ENCODE measurements at places on chromosomes 12 and 14.

DNA sequence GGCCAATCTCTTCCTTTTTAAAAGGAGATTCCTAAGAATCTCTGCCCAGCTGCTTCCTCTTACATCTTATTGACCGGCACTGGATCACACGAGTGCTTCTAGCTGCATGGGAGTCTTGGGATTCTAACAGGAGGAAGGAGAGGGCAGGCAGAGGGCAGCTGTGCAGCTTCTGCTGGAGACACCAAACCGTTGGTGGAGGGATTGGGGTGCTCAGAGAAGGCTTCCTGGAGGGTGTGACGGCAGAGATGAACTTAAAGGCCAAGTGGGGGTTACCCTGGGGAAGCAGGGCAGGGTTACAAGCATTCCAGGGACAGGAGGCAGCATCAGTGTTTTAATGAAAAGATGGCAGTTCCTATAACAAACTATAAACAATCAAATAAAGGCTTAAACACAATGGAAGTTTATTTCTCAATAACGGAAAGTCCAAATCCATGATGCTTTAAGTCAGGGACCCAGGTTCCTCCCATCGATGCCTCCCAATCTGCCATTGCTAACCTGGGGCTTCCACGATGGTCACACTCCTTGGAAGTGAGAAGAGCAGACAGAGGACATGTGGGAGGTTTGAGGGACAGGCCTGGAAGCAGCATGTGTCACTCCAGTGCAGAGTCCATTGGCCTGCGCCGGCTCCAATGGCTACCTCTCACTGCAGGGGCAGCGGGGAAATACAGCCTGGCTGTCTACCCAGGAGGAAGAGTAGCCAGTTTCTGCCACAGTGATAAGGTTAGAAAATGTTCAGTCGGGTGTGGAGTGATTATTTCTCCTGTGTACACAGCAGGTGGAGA is 53.1 kb upstream of the DDX11 start:
- no peak for DNase-seq

GRCh38 chr12:65122703-65123102 is 1.6 kb upstream of the WIF1 start:
- DNase-seq = no peak

- no peak for DNase-seq
Measured at GRCh38 chr12:24325331-24325730, 375.9 kb upstream of the SOX5 start.

GRCh38 chr14:56195223-56195622 is 77.0 kb downstream of the PELI2 start:
- DNase-seq = no peak

- no peak for DNase-seq
Measured at GRCh38 chr12:101298426-101298825, 18.5 kb downstream of the UTP20 start.

DNA sequence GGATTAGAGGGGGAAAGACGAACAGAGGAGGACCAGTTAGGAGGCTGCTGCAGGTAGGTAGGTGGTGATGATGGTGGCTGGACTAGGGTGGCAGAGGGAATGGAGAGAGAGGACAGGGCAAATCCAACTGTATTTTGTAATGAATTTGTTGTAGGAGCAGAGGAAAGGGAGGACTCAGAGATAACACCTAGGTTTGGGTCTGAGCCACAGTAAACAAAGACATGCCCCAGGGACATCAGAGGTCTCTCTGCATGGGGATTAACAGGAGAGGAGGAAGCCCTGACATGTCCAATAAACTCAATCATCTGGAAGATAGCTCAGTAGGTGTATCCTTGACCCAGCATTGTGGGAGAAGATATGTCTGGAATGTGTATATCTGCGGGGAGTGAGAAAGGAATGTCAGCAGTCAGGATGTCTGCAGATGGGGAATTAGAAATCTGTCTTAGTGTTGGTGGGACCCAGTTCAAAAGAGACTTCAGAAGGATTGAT is 4.7 kb upstream of the SLC48A1 start:
- no peak for DNase-seq

DNA sequence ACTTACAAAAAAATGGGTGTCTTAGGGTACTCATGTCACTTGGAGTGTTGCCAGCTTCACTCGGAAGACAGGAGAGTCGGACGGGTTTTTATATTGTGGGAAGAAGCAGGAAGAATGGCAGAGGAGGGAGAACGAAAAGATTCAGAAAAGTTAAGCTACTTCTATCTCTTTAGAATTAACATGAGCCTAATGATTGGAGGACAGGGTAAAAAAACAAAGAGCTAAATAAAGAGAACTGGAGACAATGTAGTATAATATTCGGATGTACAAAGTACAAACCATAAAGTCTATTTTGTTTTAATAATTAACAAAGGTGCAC is 43.9 kb downstream of the EFCAB11 start:
- no peak for DNase-seq

GRCh38 chr14:95197551-95197950 is 40.2 kb upstream of the DICER1 start:
- DNase-seq = no peak

DNA sequence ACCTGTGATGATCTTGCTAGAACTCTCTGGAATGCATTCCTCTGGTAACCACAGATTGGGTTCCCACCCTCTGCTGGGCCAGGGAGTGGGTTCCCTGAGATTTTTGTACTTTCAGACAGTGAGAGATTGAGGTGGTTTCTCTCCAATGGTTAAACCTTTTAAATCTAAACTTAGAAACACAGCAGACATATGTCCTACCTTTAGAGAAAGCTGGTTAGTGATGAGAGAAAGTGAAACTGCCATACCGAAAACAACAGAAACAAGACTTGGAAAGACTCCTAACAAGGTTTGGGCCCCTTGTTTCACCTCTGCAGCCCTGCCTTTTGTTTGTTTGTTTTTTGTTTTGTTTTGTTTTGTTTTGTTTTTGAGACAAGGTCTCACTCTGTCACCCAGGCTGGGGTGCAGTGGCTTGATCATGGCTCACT is 9.7 kb upstream of the SGPP1 start:
- DNase-seq = no peak

- DNase-seq = no peak
Measured at GRCh38 chr14:24121210-24121609, 6.5 kb upstream of the NRL start.

GRCh38 chr12:93946542-93947150 is 201.7 kb upstream of the PLXNC1 start:
- no peak for DNase-seq

GRCh38 chr14:74619672-74620131 is 7.7 kb upstream of the LTBP2 start:
- no peak for DNase-seq

- DNase-seq = no peak
Measured at GRCh38 chr12:25040593-25040992, 91.7 kb upstream of the BCAT1 start.

GRCh38 chr12:106113824-106114446 is 24.8 kb downstream of the NUAK1 start:
- no peak for DNase-seq

DNA sequence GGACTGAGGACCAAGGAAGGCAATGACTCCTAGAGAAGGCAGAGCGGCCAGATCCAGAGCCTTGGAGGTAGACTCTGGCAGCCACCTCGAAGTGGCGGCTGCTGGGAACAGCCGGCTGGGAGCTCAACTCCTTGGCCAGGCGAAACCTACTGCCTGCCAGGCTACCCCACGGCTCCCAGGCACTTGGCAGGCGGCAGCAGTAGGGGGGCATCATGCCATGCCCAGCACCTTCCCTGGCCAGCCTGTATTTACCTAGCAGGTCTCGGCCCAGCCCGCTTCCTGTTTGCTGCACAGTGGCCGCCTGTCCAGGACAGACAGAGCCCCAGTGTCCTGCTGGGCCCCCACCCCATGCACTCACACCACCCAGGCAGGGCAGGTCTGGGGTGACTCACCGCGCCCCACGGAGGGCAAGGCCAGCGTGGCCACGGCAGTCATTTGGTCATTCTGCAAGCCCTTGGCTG is 10.2 kb downstream of the TRPV4 start:
- no peak for DNase-seq

DNA sequence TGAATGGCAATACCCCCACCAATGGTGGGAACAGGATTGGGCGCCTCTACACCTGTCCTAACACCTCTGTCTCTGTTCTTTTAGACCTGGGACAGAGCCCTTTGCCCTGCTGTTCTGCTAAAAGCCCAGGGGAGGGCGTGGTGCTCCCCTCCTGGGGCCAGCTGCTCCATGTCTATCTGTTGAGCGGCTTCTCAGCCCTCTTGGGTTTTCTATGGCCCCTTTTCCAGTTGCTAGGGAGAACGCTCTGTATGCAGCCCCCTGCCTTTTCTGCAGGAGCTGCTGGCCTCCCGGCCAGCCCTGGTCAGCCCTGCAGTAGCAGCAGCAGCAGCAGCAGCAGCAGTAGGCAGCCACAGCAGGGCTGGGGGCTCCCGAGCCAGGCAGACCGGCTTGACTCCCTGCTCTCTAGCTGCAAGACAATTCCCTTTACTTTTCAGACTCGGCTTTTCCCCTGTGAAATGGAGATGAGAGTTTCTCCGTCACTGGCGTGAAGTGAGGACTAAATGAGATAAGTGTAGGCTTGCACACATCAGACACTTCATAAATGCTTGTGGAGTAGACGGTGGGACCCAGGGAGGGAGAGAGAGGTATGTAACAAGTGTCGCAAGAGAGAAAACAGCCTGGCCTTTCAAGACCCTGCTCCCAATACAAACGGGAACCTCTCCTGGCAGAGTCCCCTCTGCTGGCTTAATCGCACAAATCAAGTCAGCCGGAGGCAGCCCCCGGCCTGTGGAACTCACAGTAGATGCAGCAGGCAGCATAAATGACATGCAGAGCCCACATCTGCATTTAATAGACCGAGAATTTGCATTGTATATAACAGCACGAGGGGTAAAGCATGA is 1.0 kb downstream of the RTL1 start:
- no peak for DNase-seq

- DNase-seq = no peak
Measured at GRCh38 chr14:53110096-53110495, 43.0 kb downstream of the DDHD1 start.

DNA sequence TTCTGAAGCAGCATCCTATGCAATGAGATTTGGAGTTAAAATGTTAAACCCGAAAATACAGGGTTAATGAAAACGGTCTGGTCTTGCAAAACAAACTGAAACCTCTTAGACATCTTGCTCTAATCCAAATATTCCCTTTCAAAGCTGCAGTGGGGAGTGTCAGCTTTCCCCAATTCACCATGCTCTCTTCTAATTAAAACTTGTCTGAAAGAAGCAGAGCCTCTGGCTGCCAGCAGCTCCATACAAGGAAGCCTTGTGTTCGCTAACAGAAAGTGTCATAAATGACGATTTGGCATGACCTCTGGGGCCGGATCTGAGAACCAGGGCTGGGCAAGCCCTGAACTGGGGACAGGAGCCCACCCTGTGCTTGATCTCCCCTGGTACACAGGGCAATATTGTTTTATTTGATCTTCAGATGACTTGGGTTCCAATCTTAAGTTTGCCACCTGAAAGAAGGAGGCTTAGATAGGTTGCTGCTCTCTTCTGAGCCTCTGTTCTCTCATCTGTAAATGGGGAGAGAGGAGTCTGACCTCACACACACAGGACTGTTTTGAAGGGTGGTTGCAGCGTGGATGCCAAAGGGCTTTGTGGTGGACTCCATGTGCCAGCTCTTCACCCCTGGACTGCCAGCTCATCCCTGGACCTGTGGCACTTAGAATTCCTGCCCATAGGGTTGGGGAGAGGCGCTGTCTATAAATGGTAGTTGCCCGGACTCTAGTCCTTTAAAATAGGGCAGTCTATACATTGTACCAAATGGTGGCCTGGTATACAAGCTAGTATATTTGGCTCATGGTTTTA is 7.8 kb downstream of the KMT5A start:
- no peak for DNase-seq

GRCh38 chr12:117090816-117091711 is 8.2 kb downstream of the TESC start:
- DNase-seq = no peak

GRCh38 chr12:27982385-27982784 is 9.9 kb upstream of the PTHLH start:
- no peak for DNase-seq

DNA sequence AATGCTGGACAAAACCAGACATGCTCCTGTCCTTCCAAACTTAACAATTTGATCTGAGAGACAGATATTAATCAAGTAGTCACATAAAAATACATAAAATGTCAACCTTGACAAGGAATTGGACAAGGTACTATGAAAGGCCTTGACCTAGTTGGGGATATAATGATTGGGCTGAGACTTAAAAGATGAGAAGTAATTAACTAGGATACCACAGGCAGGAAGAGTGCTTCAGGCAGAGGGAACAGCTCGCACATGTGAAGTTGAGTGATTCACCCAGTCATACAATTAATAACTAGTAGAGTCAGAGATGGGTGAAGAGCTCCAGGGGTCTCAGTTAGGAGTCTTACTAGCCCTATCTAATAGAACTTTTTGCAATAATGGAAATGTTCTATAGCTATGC is 259.5 kb downstream of the MSRB3 start:
- no peak for DNase-seq

DNA sequence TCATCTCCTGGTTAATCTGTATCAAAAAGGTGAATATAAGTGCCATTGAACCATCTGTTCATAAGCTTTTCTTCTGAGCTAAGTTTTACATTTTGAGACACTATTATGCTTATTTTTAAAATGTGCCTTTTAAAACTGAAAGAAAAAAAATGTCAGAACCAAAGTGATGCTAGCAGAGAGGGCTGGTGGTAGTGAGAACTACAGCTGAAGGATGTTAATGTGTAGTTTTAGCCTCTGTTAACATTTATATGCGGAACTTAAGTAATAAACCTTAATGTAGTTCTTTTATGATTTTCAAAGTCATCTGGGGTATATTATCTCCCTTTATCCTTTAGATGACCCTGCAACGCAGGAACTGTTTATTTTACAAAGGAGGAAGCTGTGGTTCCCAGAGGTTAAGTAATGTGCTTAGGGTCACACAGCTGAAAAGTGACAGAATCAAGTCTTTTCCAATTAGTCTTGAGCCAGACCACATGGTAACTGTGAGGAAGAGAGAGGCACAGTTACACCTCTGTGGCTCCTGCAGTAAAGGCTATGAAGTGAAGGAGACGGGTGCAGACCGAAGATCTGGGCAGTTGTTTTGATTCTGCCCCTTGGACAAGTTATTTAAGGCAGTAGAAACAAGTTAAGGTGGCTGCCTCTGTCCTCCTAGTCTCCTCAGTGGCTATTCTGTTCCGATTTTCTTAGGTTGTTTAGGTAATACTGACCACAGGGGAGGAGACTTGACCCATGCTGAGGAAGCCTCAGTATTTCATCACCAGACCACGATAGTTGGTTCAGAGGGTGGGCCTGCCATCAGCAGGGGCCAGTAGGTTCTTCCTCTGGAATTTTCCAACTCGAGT is 23.9 kb downstream of the GNG2 start:
- peak; percentile 49 for DNase-seq

DNA sequence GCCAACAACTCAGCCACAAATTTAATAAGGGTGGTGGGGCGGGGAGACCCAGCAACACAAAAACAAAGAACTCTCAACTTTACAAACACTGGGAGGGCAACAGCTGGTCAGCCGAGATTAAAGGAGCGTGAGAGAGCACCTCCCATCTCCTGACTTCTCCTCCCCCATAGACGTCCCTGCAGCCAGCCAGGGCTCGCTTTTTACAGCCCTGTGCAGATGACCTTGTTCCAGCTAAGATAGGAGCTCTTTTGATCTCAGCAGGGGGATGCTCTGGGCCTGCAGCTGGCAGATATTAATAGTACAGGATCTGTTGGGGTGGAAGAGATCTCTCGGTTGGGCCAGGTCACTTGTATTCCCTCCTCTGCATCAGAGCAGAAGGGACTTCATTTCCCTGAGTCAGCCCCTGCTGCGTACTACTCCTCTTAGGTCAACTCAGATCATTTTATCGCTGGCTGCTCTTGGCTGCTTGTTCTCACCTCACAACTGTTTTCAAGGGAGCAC is 475.8 kb downstream of the RAD51B start:
- no peak for DNase-seq

Measured in CD4-positive, alpha-beta T cell treated with Interleukin-21 for 1 hour (primary cell).